ENCODE measurements at places on chromosomes 12 and 14.

GRCh38 chr12:50786498-50787231 is 22.8 kb downstream of the ATF1 start:
- DNase-seq: peak; percentile 88

DNA sequence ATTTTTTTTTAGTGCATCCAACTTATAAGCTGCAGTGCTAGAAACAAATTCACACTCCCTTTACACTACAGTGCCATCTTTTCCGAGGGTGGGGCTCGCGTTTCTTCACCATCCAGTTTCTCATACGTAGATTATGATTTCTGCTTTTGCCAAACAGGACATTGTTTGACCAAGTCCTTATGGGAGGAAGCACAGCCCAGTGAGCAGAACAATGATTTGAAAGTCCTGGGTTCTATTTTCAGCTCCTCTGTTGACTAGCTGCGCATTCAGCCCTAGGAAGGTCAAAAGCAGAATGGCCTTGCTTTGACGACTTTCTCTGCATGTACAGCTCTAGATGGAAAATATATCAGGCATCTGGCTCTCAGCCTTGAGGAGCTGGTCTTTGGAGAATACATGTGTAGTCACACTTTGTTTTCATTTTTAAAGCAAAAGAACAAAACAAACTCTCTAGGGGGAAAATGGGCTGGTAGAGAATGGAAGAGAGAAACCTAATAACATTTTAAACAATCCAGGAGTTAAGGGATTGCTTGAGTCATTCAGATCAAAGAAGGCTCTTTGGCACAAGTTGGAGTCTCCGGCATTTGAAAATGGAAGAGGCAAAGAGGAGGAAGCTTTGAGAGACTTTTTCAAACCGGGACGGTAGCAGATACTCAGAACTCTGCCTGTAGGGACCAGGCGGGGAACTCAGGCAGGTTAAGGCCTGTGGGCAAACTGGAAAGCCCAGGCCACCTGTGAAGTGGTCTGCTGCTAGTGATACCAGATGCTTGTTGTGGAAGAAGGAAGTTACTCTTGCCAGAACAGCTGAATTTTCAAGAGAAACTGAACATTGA is 257.3 kb upstream of the PLEKHG7 start:
- no peak for DNase-seq

- DNase-seq: no peak
These were observed 40.5 kb downstream of the CD163L1 start for GRCh38 chr12:7403466-7403865.

DNA sequence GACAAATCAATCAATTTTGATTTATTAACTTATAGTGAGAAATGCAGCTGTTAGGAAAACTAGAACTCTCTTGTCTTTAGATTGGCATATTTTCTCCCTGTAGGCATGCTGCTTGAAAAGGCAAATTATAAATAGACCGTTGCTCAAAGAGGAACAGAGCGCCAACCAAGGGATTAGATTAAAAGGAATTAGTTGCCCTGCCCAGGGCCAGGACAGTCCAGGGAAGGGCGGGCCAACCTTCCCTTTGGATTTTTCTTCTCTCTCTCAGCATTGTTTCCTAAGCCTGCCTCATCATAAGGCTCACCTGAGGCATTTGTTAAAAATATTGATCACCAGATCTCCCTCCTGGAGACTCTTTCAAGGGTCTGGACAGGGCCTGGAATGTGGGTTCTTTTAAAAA is 8.6 kb downstream of the CIPC start:
- no peak for DNase-seq

GRCh38 chr14:100982762-100983161 is 79.2 kb upstream of the RTL1 start:
- peak; percentile 57 for DNase-seq

DNA sequence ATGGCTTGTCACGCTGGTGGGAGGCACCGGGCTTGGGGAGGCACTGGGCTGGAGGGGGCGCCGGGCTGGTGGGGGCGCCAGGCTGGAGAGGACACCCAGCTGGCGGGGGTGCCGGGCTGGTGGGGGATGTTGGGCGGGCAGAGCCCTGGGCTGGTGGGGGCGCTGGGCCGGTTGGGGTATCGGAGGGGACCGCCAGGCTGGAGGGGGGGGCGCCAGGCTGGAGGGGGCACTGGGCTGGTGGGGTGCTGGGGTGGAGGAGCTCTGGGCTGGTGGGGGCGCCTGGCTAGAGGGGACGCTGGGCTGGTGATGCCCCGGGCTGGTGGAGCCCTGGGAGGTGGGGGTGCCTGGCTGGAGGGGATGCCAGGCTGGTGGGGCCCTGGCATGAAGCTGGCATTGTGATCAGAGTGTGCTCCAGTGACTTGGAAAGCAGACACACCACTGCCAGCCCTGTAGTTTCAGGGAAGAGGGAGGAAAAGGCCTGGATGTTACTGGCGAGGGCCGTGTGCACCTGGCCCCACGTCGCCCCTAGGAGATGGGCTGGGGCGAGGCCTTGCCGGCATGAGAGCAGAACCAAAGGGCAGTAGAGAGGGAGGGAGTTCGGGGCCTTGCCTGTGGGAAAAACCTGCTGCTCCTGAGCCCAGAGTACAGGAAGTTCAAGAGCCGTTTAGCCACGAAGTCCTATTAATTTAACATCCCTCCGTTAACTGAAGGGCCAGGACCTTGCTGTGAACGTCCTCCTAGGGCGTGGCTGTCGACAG is 13.1 kb downstream of the TEDC1 start:
- DNase-seq: no peak

GRCh38 chr12:49346659-49347310 is at the start of gene DNAJC22:
Gene DNAJC22 (plus strand): TSS chr12:49346888. CDS start chr12:49348873, 1,985 bp downstream.
- no peak for DNase-seq

- peak; percentile 62 for DNase-seq
These were observed 8.7 kb upstream of the SPATS2 start for GRCh38 chr12:49358483-49359141.

- DNase-seq: no peak
These were observed 34.6 kb upstream of the TMX1 start for GRCh38 chr14:51205486-51205885.

GRCh38 chr12:8891976-8892375 is 22.3 kb upstream of the PHC1 start:
- DNase-seq: no peak

DNA sequence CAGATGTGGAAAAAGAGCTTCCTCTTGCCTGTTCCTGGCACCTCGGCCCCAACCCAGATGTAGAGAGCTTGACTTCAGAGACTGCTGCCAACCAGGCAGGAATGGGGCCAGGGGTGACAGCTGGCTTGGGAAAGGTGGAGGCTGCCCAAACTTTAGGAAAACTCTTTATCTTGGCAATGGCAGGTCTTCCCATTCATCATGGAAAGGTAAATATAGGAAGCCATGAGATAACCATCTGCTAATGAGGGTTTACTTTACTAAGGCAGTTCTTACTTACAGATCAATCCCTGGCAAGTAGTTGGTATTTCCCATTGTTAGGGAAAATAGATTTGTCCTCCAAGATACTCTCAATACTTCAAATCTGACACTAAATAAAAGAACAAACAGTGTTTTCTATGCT is 143.1 kb upstream of the NUDT4 start:
- no peak for DNase-seq

GRCh38 chr14:36281309-36281708 is 39.1 kb downstream of the MBIP start:
- no peak for DNase-seq

DNA sequence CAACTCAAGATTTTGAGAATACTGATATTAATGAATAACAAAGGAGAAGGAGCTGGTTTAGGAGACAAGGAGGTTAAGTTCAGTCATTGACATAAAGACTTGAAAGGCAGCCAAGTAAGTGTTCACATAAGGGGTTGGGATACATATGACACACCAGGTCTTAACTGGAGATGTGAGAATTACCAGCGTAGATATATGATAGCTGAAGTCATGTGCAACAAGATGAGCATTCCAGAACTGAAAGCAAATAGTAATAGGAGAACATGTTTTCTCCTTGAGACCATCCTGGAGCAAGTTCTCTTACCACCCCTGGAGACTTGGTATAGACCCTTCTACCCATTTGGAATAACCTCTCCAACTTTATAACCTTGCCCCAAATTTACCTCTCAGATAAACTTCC is 43.3 kb upstream of the NPFF start:
- peak; percentile 67 for DNase-seq

- no peak for DNase-seq
These were observed at the start of gene PPP1R1A for GRCh38 chr12:54588110-54588889. Gene PPP1R1A (minus strand): TSS chr12:54588659. CDS start chr12:54588488, 171 bp downstream.

- no peak for DNase-seq
These were observed 452.5 kb downstream of the FUT8 start for GRCh38 chr14:65864984-65865383.

DNA sequence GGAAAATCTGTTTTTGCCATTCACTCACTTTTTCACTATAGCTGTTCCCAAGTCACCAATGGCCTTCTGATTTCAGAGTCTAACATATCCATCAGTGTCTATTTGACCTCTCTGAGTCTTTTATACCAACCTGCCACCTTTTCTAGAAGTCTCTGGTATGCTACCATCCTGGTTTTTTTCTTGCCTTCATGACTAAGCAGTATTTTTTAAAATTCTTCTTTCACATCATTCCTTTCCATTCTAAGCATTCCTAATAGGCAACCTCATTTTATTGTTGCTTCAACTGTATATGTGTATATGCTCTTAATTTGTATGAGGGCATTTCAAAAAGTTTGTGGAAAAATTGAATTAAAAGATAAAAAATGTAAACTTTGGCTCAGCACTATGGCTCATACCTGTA is 5.0 kb downstream of the IRAK4 start:
- no peak for DNase-seq

DNA sequence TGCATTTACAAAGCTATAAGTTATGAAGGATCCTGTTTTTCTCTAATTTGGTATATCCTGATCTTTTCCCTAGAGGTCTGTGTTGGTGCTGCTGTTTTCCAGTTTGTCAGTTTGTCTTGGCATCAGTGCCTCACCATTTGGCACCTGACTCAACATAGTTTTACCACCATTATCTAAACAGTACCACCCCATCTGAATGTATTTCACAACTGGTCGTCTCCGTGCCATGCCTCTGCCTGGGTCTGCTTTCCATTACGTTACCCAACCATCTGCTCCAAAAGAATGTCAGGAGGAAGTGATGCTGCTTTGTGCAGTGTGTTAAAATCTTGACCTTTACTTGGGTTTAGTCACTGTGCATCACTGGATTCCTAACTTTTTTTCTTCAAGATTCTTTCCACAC is 129.3 kb upstream of the RASSF8 start:
- DNase-seq: peak; percentile 94

GRCh38 chr12:85568395-85569103 is 267.7 kb downstream of the RASSF9 start:
- DNase-seq: no peak

Data from fibroblast of skin of right biceps (primary cell).